Fibroblast of skin of scalp (primary cell): ENCODE measurements at places on chromosomes 7 and 10.

GRCh38 chr7:93957767-93958166 lies 36.2 kb downstream of the GNG11 start:
- no peak for DNase-seq

DNA sequence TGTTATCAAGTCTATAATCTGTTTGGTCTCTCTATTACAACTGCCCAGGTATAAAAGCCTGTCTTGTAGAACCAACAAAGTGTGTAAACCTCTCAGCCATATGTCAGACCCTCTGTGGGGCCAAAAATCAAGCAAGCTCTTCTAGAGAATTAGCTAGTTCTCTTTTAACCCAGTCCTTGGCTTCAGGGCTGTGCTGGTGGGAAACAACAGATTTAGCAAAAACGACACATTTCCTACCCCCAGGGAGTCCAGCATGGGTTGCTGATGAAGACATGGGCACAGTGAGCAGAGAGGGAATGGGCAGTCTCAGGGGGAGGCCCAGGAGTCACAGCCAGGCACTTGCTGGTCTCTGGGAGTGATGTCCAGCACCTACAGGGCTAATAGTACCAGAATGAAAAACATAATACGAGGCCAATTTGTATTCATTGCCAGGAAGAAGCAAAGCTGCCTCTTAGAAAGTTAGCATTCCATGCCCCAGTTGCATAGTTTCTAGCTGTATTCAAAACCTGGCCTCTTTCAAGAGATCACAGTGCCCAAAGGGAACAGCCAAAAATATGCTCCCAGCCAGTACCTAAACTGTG lies 80.1 kb downstream of the FRMD4A start:
- no peak for DNase-seq

DNA sequence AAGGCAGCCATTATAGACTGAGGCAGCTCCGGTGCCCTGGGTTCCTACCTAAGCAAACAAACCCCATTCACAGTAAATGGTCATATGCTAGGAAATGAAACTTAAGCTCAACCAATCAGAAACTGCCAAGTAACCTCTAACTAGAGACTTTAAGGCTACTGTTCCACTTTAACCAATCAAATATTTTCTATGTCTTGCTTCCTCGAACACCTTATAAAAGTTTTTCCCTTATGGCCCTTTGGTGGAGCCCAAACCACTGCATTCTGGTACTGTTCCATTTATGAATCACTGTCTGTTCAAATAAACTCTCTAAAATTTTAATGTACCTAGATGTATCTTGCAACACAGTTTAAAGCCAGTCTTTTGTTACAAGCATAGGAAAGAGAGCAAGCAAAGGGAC lies 361.1 kb downstream of the HGF start:
- no peak for DNase-seq

GRCh38 chr10:58268454-58268945 lies 462 bp upstream of the CISD1 start:
- no peak for DNase-seq

GRCh38 chr7:37541810-37542443 lies 93.3 kb upstream of the ELMO1 start:
- DNase-seq, result no peak
